ENCODE measurements at places on chromosomes 7 and 10.
A peak's percentile ranks its signal among the peaks of the same experiment; 100 is the strongest.

DNA sequence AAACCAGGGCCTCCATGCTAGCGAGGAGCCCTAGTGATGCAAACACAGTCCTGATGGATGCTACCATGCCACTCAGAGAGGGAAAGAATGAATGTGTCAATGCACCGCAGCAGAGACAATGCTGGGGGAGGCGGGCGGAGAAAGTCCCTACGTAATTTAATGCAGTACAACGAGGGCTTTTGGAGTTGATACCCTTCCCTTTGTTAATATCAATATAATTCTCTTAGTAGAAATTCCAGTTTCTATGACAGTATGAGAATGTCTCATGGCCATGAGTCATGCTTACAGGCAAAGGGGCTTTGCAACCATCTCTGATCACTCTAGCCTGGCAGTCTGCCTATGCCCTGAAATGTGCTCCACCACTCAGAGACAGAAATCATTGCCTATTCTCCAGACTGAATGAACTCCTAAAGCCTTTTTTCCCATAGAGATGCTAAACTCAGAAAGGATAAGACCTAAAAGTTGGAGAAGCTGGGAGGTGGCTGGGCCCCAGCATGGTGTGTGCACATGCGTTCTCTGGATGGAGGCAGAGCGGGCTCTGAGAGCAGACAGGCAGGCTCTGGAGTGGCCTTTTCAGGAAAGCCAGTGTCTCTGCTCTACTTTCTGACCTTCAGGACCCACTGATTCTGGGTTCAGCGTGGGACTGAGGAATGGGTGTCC, 20.3 kb upstream of the GIMAP2 start:
- DNase-seq = no peak

DNA sequence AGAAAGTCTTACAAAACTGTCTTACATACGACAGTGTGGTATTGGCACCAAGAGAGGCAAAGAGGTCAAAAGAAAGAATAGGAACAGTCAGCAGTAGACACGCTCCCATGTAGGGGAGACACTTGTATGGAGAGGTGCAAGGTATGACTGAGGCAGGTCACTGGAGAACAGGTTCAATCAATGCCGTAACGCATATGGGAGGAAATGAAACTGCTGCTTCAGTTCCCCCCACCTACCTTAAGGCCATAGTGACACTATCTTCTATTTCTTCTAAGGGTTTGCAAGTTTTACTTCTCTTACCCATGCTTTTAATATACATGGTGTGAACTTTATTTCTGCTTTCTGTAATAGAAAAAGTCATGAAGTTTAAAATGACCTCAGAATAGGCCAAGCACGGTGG, 5.5 kb upstream of the PITRM1 start:
- DNase-seq = no peak

GRCh38 chr7:104149822-104150221, 58.0 kb downstream of the ORC5 start:
- DNase-seq = no peak

DNA sequence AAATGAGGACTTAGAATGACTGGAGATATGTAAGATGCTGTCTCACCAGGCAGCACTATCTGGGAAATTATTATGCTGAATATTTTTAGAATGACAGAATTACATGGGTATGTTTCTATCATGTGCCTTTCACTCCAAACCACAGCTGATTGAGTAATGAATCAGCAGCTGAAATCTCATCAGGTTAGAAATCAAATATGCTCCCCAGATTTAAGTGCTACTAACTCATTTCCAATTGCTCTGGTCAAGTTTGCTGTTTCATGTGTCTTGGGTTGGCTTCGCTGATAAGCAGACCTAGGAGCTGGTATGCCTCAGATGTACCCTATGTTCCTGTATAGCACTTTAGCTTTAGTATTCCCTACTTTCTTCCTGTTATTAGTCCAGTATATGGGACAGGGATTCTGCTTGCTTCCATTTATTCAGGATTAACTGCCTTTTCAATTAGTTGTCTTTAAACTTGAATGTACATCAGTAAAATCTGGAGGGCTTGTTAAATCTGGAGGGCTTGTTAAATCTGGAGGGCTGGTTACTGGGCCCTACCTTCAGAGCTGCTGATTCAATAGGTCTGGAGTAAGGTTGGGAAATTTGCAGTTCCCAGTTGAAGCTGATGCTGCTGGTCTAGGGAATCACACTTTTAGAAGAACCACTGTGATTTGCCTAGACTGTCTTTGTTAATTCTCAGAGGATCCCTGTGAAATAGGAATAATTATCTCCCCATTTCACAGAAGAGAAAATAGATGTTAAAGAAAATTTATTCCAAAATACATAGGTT, 172.9 kb downstream of the DKK1 start:
- no peak for DNase-seq

GRCh38 chr7:132580277-132580676, 4.0 kb upstream of the PLXNA4 start:
- DNase-seq = no peak

- no peak for DNase-seq
Observed at GRCh38 chr7:76211216-76211615, 9.5 kb downstream of the SRRM3 start.

DNA sequence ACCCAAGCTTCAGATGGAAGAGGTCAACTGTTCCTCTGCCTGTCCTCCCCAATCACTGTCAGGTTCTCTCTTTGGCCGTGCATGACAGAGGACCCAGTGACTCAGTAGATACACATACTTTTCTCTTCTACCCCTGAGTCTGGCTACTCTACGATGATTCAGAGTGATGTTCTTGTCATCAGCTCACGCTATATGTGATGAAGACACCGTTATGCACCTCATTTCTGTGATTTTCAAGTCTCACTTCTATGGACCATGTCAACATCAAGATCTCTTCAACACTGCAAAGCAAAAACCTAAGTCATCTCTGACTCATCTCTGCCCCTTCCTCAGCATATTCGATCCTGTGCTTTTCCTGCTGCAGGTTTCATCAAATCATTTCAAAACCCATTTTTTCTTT, 76.6 kb upstream of the DGKI start:
- DNase-seq = no peak

GRCh38 chr7:4267341-4268039, 414.6 kb upstream of the FOXK1 start:
- DNase-seq = no peak

DNA sequence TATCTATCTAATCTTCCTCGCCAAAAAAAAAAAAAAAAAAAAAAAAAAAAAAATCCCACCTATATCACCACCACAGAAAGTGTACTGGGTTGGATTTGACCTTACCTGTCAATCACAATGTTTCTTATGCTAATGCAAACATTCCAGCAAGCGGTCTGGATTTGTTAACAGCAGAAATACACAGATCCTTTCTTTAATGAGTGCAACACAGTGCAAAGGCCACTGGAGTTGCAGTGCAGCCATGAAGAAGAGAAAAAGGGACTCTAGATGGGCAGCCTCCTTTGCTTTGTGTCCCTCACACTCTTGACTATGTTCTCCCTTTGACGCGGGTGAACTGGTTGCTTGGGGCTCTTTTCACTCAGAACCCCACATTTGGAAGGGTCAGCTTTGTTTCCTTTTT, 127.3 kb upstream of the PRKCQ start:
- DNase-seq = no peak

DNA sequence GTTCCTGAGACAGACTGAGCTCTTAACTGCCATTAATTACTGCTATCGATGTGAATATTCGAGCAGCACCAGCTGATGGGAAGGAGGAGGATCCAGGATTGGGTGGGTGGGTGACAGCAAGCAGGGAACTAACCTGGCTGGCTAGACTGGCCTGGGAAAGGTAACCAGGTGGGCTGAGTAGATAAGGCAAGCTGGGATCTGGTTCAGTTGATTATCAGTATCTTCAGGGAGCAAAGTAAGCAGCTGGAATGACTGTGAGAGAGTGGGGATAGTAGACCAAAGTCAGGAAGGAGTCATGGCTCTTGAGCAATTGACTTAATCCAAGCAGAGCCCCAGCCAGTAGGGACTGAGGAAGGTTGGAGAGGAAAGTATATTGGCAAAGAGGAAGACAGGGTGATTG, 46.9 kb upstream of the KMT2E start:
- DNase-seq = no peak

- no peak for DNase-seq
Observed at GRCh38 chr10:31076610-31076988, 44.9 kb upstream of the ZNF438 start.

DNA sequence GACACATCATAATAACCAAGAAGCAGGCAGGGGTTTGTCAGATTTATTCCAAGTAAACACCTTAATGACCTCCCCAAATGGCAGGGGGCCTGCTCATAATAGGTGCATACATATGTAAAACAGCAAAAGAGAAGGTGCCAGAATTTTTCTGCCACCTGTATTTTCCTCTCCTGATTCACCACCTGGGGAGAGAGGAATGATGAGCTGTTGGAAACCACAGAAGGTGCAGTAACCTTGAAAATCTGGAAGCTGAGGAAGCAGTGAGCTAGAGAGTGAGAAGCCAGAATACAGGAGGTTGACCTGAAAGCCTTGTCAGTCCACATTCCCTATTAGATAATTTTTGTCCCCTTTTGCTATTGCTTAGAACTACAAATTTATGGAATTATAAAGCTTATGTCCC, 46.2 kb upstream of the PDE1C start:
- no peak for DNase-seq

DNA sequence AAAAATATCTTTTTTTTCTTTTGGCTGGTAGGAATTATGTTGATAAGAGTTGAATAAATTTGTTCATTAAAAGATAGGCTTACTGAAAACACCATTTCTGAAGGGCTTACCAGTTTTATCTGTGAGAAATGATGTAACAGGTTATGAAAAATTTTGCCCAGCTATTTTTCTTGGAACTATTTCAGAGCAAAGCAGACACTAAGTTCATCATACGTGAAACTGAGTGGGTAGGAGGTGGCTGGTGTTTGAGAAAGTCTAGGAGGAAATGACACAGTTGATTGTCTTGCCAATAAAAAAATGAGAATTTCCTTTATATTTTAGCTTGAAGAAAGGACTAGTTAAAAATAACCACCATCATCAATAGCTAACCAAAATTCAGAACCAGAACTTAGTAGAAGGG, 6.2 kb upstream of the MRC1 start:
- DNase-seq = no peak

GRCh38 chr7:1054861-1055450, 10.6 kb downstream of the GPR146 start:
- DNase-seq = peak; percentile 41

Measured in NCI-H510A (cell line).